ENCODE measurements at places on chromosomes 1 and 21.

GRCh38 chr1:6280761-6281451 is 20.0 kb upstream of the GPR153 start:
- no peak for DNase-seq

DNA sequence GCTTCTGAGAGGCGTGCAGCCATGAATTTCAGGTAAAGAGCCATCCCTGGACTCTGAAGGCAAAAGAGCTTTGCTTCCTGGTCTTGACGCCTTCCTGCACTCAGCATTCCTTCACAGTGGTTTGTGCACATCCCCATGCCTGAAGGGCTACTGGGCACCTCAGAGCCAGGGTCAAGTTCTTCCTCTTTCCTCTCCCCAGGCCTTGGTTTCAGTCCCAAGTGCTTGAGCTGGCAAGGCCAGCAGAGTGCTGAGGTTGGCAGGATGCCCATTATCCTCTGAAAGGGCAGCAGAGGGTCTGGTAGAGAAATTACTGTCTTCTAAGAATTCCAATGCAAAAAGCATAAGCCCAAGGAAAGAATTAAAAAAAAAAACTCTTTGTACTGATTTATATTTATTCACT is 1064.9 kb downstream of the TTLL7 start:
- peak; percentile 4 for DNase-seq

- no peak for DNase-seq
Measured at GRCh38 chr1:46723901-46724300, 5.0 kb upstream of the EFCAB14 start.

DNA sequence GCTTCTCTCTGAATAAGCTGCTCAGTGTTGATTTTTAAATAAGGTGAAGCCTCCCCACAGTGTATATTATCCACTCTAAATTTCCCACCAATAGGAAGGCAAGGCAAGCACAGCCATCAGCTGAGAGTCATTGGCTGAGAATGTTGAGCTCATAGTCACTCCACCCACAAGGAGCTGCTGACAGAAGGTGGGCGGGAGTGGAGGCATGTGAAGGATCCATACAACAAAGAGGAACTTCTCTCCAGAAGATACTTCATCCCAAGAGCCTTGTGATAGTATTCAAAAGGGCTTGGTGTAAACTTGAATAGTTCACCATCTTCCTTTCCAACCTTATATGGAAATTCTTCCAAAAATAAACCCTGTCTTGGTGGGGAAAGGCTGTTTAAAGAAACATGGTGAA is 42.8 kb downstream of the SAMD13 start:
- DNase-seq, result no peak

- DNase-seq, result peak; percentile 86
Measured at GRCh38 chr1:44842862-44843655, at the start of gene PTCH2. TSS of gene PTCH2 (minus strand) at chr1:44843253. CDS start at chr1:44842932, 321 bp downstream.

- no peak for DNase-seq
Measured at GRCh38 chr1:70656361-70656760, 245.3 kb downstream of the CTH start.

GRCh38 chr1:184535191-184535970 is 148.6 kb downstream of the C1orf21 start:
- no peak for DNase-seq

- DNase-seq, result no peak
Measured at GRCh38 chr21:31873275-31873695, 465 bp downstream of the HUNK start.

- no peak for DNase-seq
Measured at GRCh38 chr1:24222008-24222605, 35.0 kb upstream of the IFNLR1 start.

GRCh38 chr1:16018308-16018707 is 465 bp upstream of the HSPB7 start:
- no peak for DNase-seq

DNA sequence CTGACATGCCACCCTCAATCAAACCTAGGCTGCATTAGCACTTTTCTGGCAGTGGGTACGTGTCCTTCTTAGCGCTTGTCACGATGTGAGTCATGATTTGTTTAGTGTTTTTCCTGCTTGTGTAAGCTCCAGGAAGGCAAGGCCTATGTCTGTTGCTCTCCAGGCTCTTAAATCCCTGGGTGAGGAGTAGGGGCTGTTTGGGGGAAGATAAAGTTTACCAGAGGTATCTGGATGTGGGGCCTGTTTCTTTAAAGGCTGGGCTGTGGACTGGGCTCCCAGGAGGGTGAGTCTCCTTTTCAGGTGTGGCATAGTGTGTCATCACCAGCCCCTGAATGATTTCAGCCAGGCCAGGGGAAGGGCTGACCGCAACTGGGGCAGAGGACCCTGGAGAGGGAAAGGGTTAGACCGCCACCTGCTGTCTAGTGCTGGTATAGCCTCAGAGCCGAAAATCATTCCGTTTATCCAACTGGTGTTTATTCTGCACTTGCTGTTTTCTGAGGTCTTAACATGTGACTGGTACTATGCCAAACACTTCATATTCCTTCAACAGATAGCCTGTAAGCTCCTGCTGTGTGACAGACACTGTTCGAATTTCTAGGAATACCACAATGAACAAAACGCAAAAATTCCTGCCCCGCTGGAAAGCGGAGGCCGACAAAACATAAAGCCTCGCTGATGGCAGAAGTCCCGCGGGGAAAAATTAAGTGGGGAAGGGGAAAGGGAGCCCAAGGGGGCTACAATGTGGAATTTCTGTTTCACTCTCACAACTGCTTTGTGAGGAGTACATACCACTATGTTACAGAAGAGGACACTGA is 9.7 kb downstream of the SERINC2 start:
- peak; percentile 73 for DNase-seq

DNA sequence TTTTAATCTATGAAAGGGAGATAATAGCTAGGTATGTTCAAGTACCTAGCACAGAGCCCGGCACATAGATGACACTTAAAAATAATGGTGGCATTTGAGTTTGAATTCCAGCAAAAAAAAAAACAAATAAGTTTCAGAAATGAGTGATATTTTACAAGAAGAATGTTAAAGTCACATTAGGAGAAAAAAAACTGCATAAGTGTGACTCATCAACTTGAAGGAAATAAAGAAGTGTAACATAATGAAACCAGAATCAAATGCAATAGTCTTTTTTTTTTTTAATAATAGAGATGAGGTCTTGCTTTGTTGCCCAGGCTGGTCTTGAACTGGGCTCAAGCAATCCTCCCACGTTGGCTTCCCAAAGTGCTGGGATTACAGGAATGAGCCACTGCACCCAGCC is 17.1 kb downstream of the DNASE2B start:
- no peak for DNase-seq

DNA sequence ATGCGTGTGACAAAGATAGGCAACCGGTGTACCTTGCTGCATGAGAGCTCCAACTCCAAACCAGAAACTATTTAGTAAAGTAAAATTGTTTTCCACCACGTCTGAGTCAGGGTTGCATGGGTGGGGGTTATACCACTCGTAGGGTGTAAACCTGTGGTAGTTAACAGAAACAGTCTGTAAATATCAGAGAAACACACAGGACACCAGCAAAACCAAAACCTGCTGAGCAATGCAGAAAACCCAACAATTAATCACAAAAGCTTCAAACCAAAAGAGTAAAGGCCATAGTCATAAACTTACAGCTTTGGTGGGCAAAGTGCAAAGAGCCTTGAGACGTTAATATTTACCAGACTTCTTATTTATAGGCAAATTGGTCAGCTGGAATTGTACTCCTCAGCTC is 282.7 kb downstream of the BACH1 start:
- DNase-seq, result no peak

DNA sequence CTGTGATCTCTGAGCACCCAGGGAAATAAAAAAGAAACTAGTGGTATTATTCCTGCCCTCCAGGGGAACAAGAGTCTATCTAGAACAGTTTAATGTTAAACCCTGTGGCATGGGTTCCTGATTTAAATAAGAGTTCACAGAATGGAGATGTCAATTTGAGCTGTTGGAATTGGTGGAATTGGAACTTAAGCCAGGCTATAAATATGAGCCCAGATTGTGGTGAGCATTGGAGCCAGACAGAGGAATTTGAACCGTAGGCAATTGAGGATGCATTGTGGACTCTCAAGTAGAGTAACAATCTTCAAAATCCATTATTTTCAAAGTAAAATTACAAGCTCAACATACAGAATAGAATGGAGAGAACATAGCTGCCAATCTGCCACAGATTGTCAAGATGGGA is 98.2 kb downstream of the NEK7 start:
- no peak for DNase-seq

Data from NCI-H524 (cell line).